CD4-positive, alpha-beta T cell treated with Interleukin-17A for 1 hour (primary cell): ENCODE measurements at places on chromosomes 11 and 22.

DNA sequence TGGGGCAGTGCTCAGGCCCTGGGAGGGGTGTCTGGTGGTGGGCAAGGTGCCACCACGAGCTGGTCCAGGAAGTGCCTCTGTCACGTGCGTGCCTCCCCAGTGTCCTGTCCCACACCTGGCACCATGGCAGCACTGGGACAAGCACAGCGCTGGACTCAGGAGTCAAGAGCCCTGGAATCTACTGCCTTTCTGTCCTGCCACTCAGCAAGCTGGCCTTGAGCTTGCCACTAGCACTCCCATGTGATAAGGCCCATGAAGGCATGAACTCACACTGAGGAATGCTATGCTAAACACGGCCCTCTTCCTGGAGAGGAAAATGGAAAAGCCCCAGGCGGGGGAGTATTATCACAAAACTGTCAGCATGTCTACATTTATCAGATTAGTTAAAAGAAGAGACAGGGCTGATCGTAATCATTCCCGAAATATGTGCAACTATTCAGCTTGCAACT is 50.7 kb upstream of the SLC35C1 start:
- no peak for DNase-seq

DNA sequence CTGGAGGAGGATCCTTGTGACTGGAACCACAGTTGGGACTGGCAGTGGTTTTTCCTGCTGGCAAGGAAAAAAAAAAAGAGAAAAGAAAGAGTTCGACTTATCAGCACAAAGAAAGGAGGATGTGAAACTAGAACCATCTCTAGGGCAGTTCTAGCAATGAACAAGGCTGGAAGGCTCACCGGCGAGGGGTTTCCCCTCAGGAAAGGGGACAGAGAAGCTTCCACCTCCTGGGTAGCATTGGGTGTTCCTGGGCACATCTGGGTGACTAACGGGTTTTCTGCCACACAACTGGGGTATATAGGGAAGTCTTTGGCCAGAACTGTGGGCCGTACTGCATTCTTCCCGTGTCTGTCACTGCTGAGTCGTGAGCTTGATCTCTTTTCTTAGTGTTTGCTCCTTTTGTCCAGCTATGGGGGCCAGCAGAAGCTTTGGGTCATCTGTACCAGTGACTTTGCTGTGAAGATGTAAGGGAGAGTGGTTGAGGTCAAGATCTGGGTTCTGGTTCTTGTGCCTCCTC is 109.4 kb upstream of the OR4B1 start:
- peak; percentile 43 for DNase-seq

- no peak for DNase-seq
Measured at GRCh38 chr11:33377412-33378370, 120.5 kb downstream of the HIPK3 start.

DNA sequence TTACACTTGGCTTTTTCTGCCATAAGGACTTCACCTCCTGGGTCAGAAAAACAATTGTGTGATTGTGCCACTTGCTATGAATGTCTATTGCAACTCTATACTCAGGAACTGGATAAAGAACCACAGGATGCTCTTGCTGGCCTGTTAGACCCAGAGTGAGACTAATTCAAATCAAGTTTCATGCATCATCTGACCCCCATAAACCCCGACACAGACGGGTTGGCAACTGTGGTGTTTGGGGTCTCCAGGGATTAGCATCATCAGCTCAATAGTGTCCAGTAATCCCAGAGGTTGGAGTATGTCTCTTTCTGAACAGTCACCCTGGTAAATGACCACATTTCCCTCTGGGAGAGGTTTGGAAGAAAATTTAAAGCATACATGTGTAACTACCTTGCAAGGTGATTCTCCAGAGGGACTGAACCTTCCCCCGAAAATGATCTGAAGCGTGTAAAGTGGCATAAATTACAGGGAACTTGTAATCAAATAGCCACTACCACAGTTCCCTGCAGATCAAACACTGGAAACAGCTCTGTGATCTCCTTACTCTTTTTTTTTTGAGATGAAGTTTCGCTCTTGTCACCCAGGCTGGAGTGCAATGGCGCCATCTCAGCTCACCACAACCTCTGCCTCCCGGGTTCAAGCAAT is 1097.6 kb downstream of the TBC1D22A start:
- DNase-seq = no peak

DNA sequence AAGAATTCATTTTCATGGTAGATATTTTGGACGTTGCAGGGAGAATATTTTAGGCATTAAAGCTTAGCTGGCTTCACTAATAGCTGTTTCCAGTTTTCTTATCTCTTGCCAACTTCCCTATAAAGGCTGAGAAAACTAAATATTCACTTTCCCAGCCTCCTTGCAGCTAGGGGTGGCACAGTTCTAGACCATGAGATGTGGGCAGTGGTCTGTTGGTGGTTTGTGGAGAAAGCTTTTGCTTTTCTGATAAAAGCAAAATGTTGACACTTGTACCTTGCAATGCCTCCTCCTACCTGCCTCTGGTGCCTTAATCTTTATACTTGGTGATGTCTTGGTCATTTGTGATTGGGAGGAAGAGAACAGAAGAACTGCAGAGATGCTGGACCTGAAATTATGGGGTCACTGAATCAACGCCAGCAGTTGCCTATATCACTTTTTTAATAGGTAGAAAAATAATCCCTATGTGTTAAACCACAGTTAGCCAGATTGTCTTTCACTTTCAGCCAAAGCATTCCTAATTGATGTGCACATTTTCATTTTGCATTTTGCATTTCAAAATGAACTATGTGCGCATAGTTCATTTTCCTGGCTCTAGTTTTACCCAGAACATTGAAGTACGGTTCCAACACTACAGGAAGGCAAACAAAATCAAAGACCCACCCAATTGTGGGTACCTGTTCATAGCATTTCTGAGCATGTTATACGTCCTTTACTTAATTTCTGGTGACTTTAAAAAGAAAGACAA is 24.9 kb upstream of the ABTB2 start:
- no peak for DNase-seq

GRCh38 chr11:34145073-34145472 is 39.6 kb downstream of the NAT10 start:
- DNase-seq = no peak

GRCh38 chr11:16223558-16223957 is 132.8 kb downstream of the SOX6 start:
- no peak for DNase-seq

GRCh38 chr11:97909614-97910399 is 1110.9 kb upstream of the CNTN5 start:
- DNase-seq = no peak

- no peak for DNase-seq
Measured at GRCh38 chr11:124749912-124750311, 2.1 kb downstream of the VSIG2 start.

DNA sequence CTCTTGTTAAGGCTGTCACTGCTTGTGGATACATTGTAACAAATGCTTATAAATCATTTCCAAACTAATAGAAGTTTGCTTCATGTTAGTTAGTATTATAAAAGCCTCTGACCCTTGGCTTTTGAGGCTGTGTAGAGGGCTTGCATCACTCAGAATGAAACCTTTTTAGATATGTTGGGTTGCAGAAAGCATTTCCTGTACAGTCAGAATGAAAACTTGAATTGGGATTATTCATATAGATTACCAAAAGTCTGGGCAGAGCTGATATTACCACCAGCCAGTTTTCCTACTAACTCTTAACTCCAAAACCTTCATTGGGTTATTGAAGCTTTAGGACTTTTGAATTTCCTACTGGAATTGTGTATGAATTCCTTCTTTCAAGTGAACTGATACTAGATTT is 12.0 kb downstream of the KMT2A start:
- DNase-seq = no peak

DNA sequence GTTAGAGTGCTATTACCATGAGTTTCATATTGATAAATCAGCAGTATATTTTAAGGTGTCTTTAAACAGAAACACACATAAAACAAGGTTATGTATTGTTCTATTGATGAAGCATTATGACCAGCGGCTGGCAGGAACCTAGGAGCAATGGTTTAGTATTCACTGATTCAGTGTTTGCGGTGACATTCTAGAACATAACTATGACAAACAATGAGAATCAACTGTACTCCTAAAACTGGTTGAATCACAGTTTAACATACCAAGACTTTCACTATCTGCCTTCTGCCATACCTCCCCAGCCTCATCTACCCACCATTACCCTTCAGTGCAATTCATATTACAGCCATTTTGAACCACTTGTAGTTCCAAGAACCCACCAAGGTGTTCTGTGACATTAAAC is 8.8 kb downstream of the HOATZ start:
- no peak for DNase-seq

DNA sequence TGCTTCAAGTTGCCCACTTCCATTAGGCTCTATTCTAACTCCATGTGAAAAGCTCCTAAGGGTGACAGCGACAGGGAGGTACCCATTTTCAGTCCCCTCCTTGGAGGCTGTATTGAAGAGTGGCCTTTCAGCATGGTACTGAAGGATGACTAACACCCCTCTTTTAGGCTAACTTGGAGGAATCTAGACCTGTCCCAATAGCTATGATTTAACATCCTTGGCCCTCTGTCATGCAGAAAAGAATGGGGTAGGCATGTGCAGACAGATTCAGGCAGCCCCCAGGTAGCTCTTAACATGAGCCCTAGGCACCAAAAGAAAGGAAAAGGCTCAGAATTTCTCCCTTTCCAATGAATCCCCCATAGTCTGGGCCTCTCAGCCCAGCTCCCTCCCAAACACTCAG is 89.3 kb upstream of the AMOTL1 start:
- no peak for DNase-seq

GRCh38 chr11:110301032-110301431 is 4.6 kb upstream of the RDX start:
- DNase-seq = no peak

DNA sequence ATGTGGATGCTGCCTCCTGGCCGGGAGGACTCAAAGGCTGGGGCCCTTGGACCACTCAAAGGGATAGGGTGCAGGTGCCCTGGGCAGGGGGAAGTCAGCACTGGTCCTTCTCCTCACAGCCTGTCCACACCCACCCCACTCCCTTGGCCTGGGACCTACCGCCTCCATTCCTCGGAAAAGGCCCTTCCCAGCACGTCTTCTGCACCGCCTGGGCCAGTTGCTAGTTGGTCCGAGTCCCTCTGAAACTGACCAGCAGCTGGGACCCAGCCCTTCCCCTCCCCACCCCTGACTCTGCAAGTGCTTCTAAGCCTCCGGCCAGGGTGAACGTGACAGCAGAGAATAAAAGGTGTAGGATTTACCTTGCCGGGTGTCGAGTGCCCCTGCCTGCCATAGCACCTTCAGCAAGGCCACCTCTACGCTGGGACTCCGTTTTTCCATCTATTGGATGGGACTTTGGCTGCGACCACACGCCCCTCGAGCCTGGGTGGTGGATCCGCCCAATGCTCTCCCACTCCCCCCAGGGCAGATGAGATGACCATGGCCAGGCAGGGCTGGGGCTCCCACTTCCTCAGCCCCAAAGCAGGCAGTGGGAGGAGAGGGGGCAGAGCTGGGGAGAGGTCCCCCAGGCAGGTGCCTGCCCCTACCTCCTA is 37.3 kb downstream of the OSBPL5 start:
- no peak for DNase-seq

DNA sequence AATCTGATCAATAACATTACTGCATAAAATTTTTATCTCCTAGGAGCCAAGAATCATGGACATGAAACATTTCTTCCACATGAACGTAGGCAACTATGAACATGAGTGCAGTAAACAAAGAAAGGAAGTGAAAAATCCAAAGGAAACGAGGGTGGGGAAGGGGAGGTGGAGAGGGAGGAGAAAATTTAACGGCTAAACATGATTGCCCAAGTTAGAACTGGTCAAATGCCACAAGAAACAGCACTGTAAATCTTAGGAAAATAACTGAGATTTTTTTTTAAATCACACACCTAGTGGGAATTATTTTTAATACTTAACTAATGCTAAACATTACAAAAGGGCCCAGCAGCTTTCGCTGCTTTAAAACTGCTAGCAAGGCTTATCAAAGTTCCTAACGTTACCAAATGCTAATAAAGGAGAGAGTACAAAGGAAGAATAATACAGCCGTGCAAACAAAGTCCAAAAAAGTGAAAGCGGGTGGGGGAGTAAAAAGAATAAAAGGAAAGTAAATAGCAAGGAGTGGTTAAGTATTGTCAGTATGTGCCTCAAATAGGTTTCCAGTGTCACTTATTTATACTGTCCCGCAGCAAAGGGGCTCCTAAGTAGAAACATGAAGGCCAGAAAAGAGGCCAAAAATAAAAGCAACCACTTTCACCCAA is 13.7 kb downstream of the NARS2 start:
- DNase-seq = no peak

- no peak for DNase-seq
Measured at GRCh38 chr11:117514256-117514655, 186.6 kb downstream of the CEP164 start.

- DNase-seq = peak; percentile 75
Measured at GRCh38 chr22:31947296-31947695, 3.0 kb downstream of the YWHAH start.

GRCh38 chr11:85123752-85124231 is 503.4 kb downstream of the DLG2 start:
- no peak for DNase-seq

- DNase-seq = no peak
Measured at GRCh38 chr11:72245263-72245816, 1.4 kb upstream of the PHOX2A start.

DNA sequence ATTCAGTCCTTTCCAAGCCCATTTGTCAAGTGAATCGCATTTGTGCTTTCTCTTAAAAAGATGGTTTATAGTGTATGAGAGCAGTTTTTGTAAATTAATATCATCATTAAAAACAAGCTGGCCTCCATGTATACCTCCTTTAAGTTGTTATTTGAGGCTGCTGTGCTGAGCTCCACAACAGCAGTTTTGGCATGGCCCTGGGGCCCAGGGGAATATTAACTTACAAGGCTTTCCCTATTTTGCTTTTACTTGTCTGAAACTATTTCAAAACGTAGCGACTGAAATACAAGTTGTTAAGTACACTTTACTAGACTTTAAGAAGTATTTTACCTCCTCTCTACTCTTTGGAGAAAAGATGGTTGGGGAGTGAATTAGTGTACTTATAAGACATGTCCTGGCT is 4.9 kb upstream of the BARX2 start:
- no peak for DNase-seq

DNA sequence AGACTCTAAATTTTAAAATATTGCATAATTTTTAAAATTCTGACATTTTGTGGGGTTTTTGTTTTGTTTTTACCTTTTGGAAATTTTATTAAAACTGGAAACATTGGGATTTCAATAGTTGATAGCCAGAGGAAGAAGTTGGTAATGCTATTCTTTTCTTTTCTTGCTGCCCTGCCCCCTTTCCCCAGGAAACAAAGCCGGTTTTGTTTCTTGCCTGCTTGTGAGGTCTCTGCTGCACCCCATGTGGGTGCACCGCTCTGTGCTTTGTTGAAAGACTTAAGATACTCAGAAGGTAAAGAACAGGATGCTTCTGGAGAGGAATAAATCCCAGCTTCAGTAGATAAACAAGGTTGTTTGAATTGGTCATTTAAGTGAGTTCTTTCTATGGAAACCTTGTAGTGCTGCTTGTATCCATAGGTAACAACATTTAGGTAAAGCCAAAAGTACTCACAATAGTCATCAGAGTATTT is 87.5 kb downstream of the YAP1 start:
- DNase-seq = no peak

GRCh38 chr11:93330446-93330984 is at the start of gene DEUP1:
Gene DEUP1, plus strand, starts transcription at chr11:93330742. Its CDS starts 1,518 bp downstream, at chr11:93332260.
- no peak for DNase-seq

DNA sequence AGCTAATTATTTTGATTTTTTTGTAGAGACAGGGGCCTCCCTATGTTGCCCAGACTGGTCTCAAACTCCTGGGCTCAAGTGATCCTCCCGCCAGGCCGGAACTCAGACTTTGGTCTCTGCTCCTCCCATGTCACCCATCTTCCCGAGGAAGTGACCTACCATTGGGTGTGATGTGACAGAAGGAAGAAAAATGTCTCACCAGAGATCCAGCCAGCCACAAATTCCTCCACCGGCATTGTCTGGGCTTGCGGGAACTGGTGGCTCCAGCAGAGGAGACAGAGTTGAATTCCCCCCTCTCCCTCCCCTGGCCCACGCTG is 772 bp downstream of the SLC25A45 start:
- peak; percentile 68 for DNase-seq
